ENCODE measurements at places on chromosomes 7 and 10. TPM values are rescaled to one million over a fixed set of nuclear protein-coding genes. Genes with fewer than 3 reads are reported as not detected.

GRCh38 chr10:117896517-117896916 lies 150.2 kb downstream of the RAB11FIP2 start:
- no peak for DNase-seq

DNA sequence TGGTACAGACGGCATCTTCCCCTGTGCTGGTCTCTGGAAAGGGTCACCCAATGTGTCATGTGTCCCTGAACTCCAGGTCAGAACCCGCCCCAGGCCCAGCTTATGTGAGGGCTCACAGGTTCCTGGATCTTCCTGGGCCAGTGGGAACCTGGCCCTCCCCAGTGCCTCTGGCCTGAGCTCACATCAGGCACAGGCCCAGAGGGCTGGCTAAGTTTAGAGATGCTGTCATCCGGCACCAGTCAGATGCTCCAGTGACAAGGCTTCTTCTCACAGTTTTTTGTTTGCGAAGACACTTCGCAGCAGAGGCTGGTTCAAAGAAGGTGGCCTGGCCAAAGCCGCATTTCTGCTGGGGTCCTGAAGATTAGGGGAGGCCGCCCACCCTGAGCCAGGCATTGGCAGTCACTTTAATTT lies 11.8 kb downstream of the CAMK2B start:
- DNase-seq, result no peak

DNA sequence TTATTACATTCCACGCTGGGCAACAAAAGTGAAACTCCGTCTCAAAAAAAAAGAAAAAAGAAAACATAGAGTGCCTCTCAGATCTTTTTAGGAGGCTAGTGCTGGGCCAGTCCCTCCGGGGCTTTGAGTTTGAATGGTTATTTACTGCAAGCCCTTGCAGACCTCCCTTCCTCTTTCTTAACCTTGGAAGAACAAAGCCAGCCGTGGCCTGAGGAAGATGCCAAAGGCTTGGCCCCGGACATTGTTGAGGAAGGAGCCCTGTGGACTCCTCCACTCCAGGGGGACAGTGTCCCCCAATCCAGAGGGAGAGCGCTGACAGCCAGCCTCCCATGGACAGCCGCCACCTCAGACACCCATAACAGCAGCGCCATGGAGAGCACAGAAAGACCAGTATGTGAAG lies 5.0 kb downstream of the TSPAN33 start:
- no peak for DNase-seq

The NXPH1 gene
- 0.40 TPM for total RNA-seq

The VWC2 gene
- 0.31 TPM for total RNA-seq

DNA sequence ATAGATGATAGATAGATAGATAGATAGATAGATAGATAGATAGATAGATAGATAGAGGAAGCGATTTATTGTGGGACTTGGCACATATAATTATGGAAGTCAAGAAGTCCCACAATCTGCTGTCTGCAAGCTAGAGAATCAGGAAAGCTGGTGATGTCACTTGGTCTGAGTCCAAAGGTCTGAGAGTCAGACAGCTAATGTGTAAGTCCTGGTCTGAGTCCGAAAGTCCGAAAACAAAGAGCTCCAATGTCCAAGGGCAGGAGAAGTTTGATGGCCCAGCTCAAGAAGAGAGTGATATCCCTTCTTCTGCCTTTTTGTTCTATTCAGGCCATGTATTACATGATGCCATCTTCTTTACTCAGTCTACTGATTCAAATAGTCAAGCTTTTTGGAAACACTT lies 53.8 kb upstream of the TCF7L2 start:
- no peak for DNase-seq

The RRP12 gene
- total RNA-seq, result 71.9 TPM

GRCh38 chr10:103696411-103697145 lies 158.8 kb downstream of the SH3PXD2A start:
- DNase-seq, result peak; percentile 73

The HK1 gene
- 237 TPM for total RNA-seq

DNA sequence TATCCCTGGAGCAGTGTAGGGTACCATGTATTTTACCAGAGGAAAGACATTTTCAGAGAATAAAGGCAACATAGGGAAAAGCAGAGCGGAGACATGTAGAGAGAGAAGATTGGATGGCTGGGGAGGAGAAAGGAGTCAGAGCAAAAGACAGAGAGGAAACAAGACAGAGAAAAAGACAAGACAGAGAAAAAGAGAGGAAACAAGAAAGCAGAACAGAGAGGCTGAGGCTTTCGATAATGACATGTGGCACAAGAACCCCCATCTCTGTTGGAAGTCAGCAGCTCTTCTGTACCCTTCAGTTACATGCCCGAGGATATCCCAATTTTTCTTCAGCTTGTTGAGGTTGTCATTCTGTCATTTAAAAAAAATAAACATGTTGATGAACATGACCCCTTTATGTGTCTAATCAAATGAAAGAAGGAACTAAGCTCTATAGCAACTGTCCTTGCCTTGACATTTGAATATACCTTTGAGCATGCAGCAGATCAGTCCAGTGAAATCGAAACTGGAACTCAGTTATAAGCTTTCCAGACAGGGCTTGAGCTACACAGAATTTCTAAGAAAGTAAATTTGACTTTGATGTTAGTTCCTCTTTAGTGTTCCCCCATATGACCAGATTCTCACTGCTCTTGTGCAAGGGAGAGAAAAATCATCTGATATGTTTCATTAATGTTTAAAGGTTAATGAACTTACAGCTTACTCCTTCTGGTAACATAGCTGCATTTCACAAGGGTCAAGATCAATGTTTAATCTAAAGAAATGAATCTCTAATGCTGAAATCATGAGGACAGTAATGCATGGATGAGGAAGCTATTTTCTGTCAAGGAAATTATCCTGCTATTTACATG lies 75.1 kb upstream of the SP4 start:
- DNase-seq, result no peak

DNA sequence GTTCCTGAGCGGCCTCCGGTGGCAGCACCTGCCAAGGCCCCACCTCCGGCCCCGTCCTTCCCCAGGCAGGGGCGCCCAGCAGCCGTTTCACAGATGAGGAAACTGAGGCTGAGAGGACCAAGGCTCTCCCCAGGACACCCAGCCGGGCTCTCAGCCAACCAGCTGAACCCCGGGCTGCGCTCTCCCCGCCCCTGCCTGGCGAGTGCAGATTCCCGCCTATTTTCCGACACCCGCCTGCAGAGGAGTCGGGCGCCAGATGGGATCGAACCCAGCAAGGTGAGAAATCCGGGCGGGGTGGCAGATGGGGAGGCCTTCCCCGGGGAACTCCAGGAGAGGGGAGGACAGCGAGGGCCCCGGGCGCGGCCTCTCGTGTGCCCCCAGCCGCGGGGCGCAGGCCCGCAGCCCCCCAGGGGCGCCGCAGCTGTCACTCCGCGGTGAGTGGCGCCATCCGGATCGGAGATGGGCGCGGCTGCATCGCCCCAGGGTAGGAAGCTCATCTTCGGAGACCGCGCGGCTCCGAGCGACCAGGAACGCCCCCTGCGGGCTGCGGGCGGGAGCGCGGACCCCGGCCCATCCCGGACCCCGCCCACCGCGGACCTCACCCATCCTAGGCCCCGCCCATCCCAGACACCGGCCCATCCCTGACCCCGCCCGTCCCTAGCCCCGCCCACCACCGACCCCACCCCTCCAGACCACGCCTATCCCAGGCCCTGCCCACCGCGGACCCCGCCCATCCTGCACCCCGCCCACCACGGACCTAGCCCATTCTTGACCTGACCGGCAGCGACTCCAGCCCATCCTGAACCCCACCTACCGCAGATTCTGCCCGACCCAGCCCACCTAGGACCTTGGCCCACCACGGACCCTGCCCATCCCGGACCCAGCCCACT lies 90.3 kb downstream of the MICALL2 start:
- DNase-seq, result peak; percentile 99

The CCL26 gene
- total RNA-seq, result 14.8 TPM

- no peak for DNase-seq
Observed at GRCh38 chr7:100793806-100794660, 33.3 kb downstream of the EPHB4 start.

DNA sequence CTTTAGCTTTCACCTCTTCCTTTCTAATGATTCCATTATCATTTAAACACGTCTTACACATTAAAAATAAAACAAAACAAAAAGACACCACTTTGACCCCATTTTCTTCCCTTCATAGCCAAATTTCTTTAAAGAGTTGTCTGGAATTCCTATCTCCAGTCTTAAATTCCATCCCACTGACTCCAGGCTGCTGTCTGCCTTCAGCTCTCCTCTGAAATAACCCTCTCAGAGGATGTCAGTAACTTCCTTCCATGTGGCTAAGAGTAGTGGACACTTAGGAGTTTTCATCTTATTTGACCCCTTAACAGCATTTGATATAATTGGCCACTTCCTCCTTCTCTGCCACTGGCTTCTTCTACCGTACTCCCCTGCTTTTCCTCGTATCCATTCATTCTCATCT lies 69.6 kb upstream of the MKX start:
- no peak for DNase-seq

The MICALL2 gene
- 8.5 TPM for total RNA-seq

GRCh38 chr7:45643630-45644029 lies 69.5 kb downstream of the ADCY1 start:
- DNase-seq, result no peak

The CACNB2 gene
- 3.2 TPM for total RNA-seq

DNA sequence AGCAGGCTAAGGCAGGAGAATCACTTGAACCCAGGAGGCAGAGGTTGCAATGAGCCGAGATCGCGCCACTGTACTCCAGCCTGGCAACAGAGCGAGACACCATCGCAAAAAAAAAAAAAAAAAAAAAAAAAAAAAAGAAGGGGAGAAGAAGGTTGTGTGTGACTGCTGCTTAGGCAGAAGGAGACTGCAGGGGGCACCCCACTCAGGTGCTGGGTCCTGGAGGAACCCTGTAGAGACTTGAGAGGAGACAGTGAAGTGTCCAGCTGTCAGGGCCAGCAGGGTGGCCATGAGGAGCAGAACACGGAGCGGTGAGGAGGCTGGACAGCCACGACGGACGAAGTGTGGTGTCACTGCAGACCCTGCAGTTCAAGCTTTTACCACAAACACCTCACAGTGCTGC lies 99.0 kb upstream of the NMT2 start:
- DNase-seq, result no peak

DNA sequence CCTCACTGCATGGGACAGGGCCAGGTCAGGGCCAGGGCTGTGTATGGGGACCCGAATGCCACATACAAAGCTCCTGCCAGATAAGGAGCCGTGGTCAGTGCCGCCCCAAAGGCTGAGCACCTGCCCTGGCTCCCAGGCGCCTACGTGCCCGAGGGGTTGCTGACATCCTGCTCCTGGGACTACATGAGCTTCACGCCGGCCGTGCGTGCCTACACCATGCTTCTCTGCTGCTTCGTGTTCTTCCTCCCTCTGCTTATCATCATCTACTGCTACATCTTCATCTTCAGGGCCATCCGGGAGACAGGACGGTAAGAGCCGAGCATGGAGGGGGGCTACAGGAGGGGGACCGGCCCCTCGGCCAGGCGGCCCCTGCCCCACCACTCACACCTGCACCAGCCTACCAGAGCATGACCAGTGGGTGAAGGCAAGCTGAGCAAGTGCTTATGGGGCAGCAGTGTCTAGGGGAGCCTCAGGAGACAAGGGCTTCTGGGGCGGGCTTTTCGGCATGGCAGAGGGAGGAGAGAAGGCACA lies 4.9 kb downstream of the OPN4 start:
- no peak for DNase-seq

- DNase-seq, result no peak
Observed at GRCh38 chr7:7761340-7761973, 43.0 kb upstream of the RPA3 start.

The EEPD1 gene
- 7.8 TPM for total RNA-seq

GRCh38 chr10:130470973-130471372 lies 334.8 kb downstream of the GLRX3 start:
- DNase-seq, result no peak

DNA sequence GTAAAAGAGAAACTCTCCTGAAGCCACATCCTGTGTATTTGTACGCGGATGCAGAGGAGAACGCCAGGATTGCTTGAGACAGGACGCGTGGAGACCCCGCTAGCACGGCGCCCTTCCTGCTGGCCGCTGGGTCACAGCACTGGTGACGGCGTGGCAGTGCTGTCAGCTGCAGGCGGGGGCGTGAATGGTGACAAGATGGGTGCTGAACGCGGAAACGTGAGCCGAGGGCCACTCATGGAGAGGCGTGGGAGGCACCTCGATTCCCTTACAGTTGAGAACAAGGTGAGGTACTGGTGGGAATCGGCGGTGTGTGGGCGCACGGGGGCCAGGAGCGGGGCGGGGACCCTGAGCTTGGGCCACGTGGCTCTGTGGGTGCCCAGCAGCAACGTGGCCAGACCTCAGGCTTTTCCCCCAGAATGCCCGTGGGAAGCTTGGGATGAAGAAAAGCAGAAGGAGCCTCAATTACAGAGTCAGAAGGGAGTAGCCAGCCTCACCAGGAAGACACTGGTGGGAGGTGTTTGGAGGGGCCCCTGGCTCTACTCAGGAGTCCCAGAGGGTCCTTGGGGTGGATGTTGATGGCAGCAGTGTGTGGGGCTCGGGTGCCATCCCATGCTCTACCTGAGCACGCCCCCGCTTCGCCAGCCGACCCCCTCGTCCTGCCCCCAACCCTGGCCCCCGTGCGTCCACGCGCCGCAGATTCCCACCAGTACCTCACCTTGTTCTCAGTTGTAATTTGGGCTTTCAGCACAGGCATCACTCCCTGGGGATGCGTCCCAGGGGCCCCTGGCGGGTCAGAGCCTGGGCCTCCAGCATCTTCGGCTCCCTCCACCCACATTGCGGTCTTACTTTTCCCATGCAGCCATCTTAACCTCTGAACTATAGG lies 208.4 kb upstream of the TCERG1L start:
- no peak for DNase-seq

The RAB19 gene
- 9.8 TPM for total RNA-seq

The FAM3C gene
- total RNA-seq, result 71.5 TPM

DNA sequence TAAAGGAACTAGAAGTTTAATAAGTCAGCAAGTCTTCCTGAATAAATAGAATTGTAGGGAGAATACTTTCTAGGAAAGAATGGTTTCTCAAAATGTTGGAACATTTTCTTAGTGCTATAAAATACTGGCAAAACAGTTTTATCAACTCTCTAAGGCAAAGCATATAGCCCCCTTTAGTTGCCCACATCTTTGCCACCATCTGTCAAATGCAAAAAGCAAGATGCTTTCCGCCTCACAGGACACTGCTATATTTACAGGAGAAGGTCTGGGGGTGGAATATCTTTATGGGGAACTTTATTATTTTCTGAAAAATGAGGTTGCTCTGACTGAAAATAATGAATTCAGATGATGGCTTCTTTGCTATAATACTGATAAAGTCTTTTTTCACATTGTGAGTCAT lies 78.3 kb downstream of the SVOPL start:
- no peak for DNase-seq

The CCDC136 gene
- total RNA-seq, result 43.7 TPM

GRCh38 chr7:101686030-101686429 lies 56.9 kb upstream of the MYL10 start:
- DNase-seq, result no peak

The PHYHIPL gene
- total RNA-seq, result 0.48 TPM

GRCh38 chr10:12333380-12334185 lies 15.8 kb upstream of the CAMK1D start:
- no peak for DNase-seq
